A549 treated with ZK216348 at 1 μM for 4 hours (cell line): ENCODE measurements at places on chromosomes 11 and 22. TPM values are rescaled to one million over a fixed set of nuclear protein-coding genes. Genes with fewer than 3 reads are reported as not detected.

PATE1 gene
- total RNA-seq = not detected in 5 replicates

TSGA10IP gene
- not detected in 5 replicates for total RNA-seq

GGTLC3 gene
- not detected in 5 replicates for total RNA-seq

SSTR3 gene
- not detected in 5 replicates for total RNA-seq

SCO2 gene
- 1.1 to 7.5 TPM (median 6.2 TPM) in 5 replicates for total RNA-seq

KCNK7 gene
- total RNA-seq = 0.22 to 2.3 TPM (median 0.94 TPM) in 4 of 5 replicates, not detected in the other

TRAPPC4 gene
- total RNA-seq = 50.7 to 64.1 TPM (median 59.1 TPM) in 5 replicates

F2 gene
- 2.0 to 3.0 TPM (median 2.4 TPM) in 5 replicates for total RNA-seq

CCS gene
- 22.1 to 34.1 TPM (median 30.4 TPM) in 5 replicates for total RNA-seq

TMEM121B gene
- total RNA-seq = 0.05 to 0.21 TPM (median 0.12 TPM) in 5 replicates

ENTHD1 gene
- not detected in 5 replicates for total RNA-seq

LRRC74B gene
- not detected in 5 replicates for total RNA-seq

RBMXL2 gene
- not detected in 5 replicates for total RNA-seq

NOX4 gene
- total RNA-seq = not detected in 5 replicates

MAJIN gene
- total RNA-seq = not detected in 5 replicates

AHNAK gene
- total RNA-seq = 237 to 338 TPM (median 298 TPM) in 5 replicates

DUSP18 gene
- total RNA-seq = 4.2 to 5.6 TPM (median 4.8 TPM) in 5 replicates

DGCR6L gene
- 22.6 to 46.3 TPM (median 41.0 TPM) in 5 replicates for total RNA-seq
